ENCODE measurements at places on chromosomes 7 and 10.

- no peak for DNase-seq
Observed at GRCh38 chr7:153444641-153445040, 607.6 kb upstream of the DPP6 start.

GRCh38 chr10:132385721-132386418 is 11.1 kb upstream of the PWWP2B start:
- DNase-seq: no peak

DNA sequence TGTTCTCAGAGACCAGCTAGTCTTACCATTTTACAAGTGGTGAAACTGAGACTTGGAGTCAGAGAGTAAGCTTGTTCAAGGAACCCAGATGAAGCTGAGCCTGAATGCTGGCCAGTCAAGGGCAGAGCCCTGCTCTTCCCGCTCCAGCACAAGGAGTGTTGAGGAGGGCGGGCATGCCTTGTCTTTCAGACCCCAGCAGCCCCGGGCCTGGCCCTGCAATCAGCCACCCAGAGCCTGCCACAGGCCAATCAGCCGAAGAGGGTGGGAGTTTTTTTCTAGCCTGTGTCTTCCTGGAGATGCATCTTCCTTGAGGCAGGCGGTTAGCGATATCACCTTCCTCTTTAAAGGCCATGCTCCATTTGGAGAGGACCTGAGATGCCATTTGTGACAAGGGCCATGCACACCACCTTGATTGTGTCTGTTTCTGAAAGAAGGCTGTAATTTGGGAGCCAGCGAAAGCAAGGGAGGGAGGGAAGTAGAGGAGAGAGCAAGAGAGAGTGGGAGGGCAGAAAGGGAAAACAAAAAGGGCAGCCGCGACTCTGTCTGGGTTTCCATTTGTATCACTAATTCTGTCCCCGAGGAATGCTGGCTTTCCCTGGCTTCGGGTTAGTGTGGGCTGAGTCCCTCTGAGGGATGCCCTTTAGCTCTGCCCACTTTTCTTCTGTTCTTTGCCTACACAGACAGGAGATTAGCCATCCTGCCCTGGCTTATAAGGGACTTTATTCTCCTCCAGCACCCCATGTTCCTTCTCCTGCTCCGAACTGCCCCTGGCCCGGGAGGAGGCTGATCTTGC is 8.0 kb downstream of the CDH23 start:
- no peak for DNase-seq

DNA sequence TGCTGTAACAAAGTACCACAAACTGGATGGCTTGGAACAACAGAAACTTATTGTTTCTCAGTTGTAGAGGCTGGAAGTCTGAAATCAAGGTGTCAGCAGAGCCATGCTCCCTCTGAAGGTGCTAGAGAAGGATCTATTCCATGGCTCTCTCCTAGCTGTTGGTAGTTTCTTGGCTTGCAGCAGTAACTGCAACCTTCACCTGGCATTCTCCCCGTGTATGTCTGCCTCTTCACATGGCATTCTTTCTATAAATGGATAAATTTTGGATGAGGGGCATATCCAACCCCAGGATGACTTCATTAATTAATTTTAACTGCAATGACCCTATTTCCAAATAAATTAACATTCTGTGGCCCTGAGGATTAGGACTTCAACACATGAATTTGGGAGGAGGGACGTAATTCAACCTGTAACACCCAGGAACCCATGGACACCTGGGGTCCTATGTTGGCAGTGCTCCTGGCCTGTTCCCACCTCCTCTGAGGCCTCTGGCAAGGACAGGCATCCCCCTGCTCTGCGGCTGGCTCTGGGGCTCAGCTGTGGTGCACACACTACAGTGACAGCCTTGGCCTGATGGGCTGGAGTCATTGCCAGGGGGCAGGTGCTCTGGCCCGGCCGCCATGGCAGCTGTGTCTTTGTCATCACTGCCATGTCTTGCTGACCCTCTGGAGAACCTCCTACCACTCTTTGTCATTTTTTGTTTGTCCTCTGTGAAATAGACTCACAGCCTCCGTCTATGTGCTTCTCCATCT is 30.8 kb downstream of the LSMEM1 start:
- DNase-seq: no peak

GRCh38 chr7:85025312-85025756 is 161.5 kb downstream of the SEMA3D start:
- DNase-seq: no peak
